ENCODE measurements at places on chromosomes 2 and 18.
A peak's percentile ranks its signal among the peaks of the same experiment; 100 is the strongest.

GRCh38 chr2:17318013-17318412 lies 200.2 kb downstream of the RAD51AP2 start:
- DNase-seq = no peak

DNA sequence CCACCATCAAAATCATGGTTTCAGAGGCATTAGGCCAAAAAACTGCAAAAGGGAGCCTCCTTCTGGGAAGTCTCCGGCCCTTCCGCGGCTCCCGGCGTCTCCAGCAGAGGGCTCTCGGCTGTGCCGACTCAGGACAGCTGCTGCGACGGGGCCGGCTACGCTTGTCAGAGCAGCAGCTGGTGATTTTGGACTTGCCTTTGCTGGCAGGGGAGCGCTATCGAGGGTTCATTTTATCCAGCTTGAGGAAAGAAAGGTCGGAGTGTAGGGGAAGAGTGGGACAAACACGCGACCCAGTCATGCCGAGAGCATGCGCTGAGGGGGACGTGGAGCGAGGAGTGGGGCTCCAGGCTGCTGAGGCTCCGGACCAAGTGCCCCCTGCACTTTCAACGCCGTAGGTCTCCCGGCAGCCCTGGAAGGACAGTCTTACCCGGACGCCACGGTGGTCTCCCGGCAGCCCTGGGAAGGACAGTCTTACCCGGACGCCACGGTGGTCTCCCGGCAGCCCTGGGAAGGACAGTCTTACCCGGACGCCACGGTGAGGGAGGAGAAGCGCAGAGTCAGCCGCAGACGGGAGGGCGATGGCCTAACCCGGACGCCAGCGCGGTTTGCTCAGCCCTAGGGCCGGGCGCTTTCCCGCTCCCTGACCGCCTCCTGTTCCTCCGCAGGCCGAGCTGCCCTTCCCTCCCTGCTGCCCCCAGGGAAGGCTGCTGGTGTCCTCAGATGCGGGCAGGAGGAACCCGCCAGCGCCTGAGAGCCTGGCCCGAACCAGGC lies 21.7 kb downstream of the DDX18 start:
- no peak for DNase-seq

DNA sequence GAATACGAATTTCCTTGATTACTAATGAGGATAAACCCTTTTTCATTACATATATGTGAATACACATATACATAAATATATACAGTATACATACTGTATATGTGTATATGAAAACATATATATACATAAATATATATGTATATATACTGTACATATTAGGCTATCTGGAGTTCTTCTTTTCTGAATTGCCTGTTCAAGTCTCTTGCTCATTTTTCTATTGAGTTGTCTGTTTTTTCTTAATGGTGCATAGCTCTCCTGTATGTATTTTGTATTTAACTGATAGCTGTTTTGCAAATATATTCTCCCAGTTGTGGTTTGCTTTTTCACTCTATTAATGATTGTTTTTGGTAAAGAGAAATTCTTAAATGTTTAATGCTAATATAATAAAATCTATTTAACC lies 8.9 kb upstream of the GCFC2 start:
- no peak for DNase-seq

DNA sequence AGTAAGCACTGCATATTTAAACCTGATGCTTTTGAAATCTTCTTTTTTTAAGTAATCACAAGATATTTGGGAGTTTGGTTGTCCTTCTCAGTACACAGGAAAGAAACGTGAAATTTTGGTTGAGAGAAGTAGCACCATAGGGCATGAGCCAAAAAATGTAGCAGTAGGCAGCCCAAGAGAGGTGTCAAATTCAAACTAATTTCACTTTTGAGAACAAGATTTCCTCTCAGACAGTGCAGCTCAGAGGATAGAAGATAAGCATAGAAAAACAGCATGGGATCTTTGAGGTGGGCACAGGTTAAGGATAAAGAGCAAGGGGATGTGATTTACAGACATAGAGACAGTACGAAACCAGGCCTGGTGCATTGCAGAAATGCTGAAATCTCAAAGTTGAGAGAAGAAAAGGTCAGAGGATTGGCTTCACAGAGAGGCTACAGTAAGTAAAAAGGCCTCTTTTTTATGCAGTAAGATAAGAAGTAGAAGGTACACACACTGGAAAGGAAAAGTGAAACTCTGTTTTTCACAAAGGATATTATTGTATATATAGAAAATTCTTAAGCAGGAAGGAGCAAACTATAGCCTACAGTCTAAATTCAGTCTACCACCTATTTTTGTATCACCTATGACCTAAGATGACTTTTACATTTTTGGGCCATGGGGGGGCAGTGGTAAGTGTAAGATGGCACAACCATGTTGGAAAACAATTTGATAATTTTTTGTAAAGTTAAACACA lies 89.8 kb downstream of the PKP4 start:
- no peak for DNase-seq

DNA sequence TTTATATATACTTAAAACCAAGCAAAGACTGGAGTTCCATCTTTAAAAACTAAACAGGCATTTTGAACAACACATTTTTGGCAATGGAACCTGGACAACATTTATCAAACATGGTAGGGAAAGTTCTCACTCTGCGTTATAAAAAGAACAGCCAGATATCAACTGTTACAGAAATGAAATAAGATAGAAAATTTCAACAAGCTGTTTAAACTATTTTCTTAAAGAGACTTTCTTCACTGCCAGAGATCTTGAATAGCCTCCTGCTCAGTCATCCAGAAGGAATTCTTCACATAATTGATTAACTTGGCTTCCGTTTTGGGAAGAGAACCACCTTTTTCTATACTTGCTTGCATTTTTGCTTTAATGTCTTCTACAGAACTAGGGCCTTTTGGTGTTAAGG lies 166.0 kb upstream of the PIK3C3 start:
- DNase-seq = no peak

- no peak for DNase-seq
Observed at GRCh38 chr2:190817082-190817481, 63.5 kb upstream of the GLS start.

GRCh38 chr18:23629444-23629946 lies 33.2 kb downstream of the ANKRD29 start:
- no peak for DNase-seq

GRCh38 chr2:154995361-154995760 lies 296.9 kb downstream of the KCNJ3 start:
- no peak for DNase-seq

- DNase-seq = peak; percentile 67
Observed at GRCh38 chr2:1484131-1484884, 71.0 kb downstream of the TPO start.

DNA sequence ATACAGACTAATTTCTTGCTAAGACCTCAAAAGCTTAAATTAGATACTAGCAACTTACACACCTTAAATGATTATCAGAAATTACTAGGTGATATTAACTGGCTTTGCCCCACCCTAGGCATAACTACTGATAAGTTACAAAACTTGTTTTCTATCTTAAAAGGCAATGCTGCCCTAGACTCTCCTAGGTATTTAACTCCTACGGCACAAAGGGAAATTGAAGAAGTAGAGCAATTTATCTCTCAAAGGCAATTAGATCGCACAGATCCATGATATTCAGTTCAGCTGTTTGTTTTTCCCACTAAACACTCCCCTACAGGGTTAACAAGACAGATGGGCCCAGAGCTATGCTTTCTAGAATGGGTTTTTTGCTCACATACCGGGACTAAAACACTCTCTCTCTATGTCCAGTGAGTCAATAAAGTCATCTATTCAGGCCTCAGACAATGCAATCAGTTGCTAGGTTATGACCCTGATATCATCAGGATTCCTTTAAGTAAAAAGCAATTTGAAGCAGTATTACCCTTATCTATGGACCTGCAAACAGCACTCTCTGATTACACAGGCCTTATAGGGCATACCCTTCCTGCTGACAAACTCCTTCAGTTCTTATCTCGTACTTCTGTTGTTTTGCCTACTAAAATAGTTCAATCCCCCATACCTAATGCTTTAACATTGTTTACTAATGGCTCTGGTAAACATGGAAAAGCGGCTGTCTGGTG lies 14.3 kb downstream of the MAP3K2 start:
- DNase-seq = no peak

GRCh38 chr2:199819746-199820145 lies 31.2 kb downstream of the FTCDNL1 start:
- no peak for DNase-seq

GRCh38 chr2:212898011-212898410 lies 253.4 kb downstream of the IKZF2 start:
- no peak for DNase-seq

DNA sequence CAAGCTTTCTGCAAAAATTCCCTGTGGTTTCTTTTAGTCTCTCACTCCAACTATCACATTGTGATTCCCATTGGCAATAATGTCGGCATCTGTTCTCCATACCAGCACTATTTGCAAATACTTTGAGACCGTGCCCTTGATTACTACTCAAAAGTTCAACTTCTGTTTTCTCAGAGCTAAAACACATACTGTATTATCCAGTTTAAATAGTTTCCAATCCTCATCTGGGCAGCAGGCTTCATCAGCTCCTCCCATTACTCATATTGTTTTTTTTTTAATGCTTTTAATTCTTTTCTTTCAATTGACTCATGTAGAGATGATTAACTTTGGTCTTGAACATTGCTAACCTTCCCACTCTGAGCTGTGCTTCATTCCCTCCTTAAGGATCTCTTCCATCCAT lies 135.8 kb downstream of the METTL8 start:
- DNase-seq = no peak

- DNase-seq = no peak
Observed at GRCh38 chr2:48200620-48201293, 294.5 kb upstream of the FBXO11 start.

- DNase-seq = no peak
Observed at GRCh38 chr18:44180683-44181082, 500.0 kb upstream of the SETBP1 start.

- no peak for DNase-seq
Observed at GRCh38 chr2:28684142-28684858, 67.3 kb upstream of the PPP1CB start.

GRCh38 chr18:58831606-58832005 lies 33.1 kb upstream of the ZNF532 start:
- DNase-seq = no peak

- DNase-seq = peak; percentile 49
Observed at GRCh38 chr2:64919261-64919660, 69.9 kb upstream of the SLC1A4 start.

GRCh38 chr2:8529706-8530277 lies 152.1 kb upstream of the ID2 start:
- no peak for DNase-seq

GRCh38 chr2:9895669-9896590 lies 52.7 kb downstream of the TAF1B start:
- DNase-seq = no peak

DNA sequence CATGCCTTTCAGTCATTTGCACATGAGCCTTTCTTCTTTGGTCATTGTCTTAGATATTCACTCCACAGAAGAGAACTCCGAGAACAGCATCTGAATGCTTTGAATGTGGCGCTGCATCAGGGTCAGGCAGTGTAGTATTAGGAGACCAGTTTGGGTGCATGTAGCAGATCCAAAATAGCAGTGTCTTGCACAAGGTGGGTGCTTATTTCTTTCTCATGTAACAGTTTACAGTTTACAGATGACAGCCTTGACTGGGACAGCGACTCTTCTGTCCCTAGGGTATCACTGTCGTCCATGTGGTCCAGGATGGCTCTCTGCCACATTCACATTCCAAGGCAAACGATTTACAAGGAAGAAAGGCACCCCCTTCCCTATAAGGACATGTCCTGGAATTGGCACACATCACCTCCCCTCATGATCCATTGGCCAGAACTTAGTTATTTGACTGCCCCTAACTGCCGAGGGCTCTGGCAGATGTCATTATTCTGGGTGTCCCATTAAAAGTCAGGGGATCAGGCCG lies 101.0 kb downstream of the STPG4 start:
- DNase-seq = no peak

DNA sequence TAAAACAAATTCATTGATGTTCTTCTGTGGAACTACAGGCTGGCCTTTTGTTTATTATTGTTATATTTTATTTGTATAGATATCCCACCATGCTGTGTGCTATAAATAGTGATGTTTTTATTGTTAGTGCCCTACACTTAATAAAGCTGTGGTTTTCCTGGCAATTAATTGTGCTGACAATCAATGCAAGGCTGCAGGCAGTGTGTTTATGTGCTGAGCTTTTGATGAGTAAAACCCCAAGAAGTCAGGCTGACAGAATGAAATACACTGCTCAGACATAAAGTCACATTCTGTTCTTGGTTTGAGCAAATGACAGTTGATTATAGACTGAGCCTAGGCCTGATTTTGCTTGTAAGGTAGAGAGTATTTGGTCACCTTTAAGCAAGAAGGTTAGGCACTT lies 362.7 kb downstream of the CPS1 start:
- DNase-seq = no peak

DNA sequence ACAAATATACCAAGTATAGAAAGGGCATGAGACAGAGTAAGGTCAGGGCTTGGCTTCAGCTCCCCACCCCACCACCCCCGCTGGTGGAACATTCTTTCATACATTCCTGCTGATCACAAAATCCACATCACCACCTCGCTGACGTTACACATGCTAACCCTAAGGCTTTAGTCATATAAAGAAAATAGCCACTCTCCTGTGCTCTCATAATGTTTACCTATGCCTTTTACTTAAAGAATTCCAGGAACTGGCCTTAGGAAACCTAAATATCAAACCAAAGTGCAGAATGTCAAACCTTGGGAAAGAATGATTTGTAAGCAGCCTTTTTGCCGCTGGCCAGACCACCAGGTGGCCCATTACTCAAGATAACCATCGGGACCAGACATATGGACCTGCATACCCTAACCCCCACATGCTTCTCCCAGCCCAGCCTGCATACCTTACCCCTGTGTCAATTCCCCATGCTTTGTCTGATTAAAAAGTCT lies 136.3 kb upstream of the SLC39A10 start:
- DNase-seq = no peak

- no peak for DNase-seq
Observed at GRCh38 chr2:179952658-179953057, 54.4 kb downstream of the CWC22 start.

DNA sequence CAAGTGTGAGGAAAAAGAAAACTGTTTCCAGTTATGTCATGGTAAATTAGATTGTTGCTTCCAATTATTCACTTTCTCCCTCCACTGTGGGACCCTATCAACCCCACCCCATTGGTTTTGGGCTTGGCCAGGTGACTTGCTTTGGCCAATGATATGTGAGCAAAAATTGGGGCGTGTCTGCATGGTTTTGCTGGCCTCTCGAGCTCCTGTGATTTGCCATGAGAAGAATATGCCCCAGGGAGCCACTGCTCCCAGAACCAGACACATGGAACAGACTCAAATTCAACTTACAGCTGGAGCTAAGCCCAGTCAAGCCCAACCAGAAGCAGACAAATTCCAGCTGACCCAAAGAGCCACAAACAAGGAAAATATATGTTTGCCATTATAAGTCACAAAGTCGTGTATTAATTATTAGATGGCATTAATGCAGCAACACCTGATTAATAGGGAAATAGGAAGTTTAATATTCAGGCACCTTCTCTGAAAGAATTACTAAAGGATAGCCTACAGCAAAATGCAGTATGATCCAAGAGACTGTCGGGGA lies 248.9 kb downstream of the ANAPC1 start:
- DNase-seq = no peak

DNA sequence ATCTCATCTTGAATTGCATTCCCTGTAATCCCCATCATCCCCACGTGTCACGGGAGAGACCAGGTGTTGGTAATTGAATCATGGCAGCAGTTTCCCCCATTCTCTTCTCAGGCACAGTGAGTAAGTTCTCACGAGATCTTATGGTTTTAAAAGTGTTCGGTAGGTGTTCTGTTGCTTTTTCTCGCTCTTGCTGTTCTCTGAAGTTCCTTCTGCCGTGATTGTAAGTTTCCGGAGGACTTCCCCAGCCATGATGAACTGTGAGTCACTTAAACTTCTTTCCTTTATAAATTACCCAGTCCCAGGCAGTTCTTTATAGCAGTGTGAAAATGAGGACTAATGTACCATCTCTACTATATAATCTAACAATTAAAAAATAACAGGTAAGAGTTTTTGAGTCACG lies 409.9 kb upstream of the NRXN1 start:
- no peak for DNase-seq
